Activated naive CD4-positive, alpha-beta T cell treated with anti-CD3 and anti-CD28 coated beads, Interleukin-2, amount 50 U/mL, for 16 hours (primary cell): ENCODE measurements at places on chromosomes 3 and 15.

- no peak for DNase-seq
These were observed at the start of gene LIPH for GRCh38 chr3:185552358-185552877. Gene LIPH (minus strand): TSS chr3:185552588. CDS start chr3:185552471, 117 bp downstream.

- DNase-seq, result no peak
These were observed 5.5 kb downstream of the SMAD6 start for GRCh38 chr15:66707310-66708082.

DNA sequence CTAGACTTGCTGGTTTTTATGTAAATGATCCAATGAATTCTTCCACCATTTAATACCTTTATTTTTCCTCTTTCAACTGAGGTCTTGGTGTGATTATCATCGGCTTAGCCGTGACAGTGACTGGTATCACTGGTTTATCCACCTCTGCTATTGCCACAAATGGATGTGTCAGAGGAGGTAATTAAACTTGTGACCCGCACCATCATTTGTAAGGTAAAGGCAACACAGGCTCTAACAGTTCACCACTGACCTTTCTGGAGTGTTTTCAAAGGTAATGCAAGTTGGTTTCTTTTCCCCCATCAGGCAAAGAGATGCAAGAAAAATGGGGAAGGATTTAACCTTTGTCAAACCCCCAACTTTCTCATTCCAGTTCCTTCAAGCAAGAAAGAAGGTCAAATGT, 19.7 kb downstream of the SLC12A1 start:
- no peak for DNase-seq

- DNase-seq, result no peak
These were observed 39.3 kb downstream of the ADCY5 start for GRCh38 chr3:123409443-123410148.

GRCh38 chr3:122364490-122364889, 18.5 kb downstream of the MIX23 start:
- DNase-seq, result no peak

- DNase-seq, result no peak
These were observed 44.4 kb downstream of the SRPRB start for GRCh38 chr3:133850034-133850433.

DNA sequence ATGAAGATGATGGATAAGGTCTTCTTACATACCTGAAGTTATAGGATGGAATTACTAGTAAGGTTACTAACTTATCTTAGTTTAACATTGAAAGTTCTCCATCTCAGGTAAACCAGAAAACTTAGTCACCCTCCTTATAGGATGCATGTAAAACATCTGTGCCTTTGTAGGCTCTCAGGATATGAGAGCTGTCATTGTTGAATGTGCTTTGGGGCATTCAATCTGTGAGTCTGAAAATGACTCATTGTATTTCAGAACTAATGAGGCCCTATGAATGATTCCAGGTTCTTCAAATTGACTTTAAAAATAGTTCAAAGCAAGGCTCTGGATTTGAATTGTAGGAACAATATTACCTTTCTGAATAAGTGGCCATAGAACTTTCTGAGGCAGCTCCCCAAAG, 237.7 kb upstream of the AZI2 start:
- DNase-seq, result no peak

DNA sequence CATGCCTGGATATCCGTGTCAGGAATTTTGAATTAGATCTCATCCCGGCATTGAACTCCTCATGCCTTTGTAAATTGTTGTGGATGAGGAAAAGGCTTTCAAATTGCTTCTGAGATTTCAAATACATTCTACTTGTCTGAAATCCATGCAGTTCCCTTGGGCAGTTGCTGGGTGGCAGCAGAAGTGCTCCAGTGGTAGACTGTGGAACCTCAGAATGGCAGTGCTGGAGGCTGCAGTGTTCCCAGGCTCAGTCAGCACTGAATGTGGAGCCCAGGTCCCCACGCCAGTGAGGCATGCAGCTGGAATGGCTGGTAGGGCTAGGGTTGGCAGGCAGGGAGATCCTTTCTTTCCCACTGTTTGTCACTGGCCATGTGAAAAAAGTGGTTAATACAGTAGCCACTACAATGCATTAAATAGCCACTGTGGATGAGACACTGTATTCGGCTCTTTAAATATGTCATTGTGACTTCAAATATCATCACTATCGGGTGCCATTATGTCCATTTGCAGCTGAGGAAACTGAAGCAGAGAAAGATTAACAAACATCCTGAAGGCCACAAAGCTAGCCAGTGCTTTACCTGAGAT, 98.6 kb downstream of the TPRG1 start:
- peak; percentile 38 for DNase-seq

- DNase-seq, result no peak
These were observed 217.7 kb upstream of the CGNL1 start for GRCh38 chr15:57158589-57158988.

DNA sequence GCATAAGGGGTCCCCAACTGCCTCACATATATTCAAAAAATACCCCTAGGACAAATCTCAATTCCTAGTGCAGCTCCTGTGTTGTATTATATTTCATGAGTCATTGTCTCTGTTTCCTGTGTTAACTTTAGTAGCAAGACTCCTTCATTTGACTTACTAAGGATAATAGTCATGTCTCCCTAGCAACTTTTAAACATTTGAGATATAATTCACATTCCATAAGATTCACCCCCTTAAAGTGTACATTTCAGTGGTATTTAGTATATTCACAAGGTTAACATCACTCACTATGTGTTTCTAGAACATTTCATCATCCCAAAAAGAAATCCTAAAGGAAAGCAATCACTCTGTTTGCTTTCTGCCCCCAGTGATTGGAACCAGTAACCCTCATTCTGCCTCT, 121.3 kb upstream of the WNT7A start:
- no peak for DNase-seq

GRCh38 chr3:52983828-52984227, 62.0 kb downstream of the SFMBT1 start:
- DNase-seq, result no peak

DNA sequence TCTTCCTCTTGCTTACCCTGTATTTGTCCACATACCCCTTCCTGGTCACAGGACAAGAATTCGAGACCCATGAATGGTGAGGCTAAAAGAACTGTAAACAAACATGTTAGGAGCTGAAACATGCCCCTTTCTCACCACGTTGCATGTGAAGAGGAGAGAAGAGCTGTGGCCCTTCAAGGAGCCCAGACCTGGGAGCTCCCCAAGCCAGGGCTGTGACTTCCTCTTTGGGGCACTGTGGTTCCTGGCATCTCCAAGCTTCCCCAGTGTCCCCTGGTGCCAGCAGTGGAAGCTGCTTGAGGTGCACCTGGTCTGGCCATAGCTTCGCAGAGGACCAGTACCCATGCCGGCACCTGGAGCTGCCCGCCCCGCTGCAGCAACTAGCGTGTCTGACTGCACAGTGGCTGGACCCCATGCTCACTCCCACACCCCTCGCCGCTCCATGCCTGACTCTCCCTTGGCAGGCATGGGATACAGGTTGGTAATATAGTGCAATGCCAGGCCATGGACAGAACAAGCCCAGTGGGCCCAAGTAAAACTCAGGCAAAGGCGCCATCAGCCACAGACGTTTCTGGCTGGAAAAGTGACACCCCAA, 9.9 kb downstream of the SPCS1 start:
- no peak for DNase-seq

- no peak for DNase-seq
These were observed 170.6 kb upstream of the BHLHE40 start for GRCh38 chr3:4808637-4809036.

- no peak for DNase-seq
These were observed 5.8 kb downstream of the ISLR start for GRCh38 chr15:74179101-74179841.

GRCh38 chr15:66775127-66776105, 73.4 kb downstream of the SMAD6 start:
- no peak for DNase-seq

DNA sequence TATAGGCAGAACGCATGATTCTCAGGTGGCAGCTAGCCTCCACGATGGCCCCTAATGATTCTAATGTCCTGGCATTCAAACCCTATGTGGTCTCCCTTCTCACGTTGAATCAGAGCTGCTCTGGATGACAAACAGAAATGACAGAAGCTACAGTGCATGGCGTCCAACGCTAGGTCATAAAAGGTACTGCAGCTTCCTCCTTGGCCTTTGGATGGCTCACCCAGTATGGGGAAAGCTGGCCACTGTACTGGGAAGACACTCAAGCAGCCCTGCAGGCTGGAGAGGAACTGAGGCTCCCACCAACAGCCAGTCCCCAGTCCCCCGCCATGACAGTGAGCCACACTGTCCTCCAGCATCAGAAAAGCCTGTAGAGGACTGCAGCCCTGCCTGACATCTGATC, 286.3 kb downstream of the FAM43A start:
- DNase-seq, result no peak

DNA sequence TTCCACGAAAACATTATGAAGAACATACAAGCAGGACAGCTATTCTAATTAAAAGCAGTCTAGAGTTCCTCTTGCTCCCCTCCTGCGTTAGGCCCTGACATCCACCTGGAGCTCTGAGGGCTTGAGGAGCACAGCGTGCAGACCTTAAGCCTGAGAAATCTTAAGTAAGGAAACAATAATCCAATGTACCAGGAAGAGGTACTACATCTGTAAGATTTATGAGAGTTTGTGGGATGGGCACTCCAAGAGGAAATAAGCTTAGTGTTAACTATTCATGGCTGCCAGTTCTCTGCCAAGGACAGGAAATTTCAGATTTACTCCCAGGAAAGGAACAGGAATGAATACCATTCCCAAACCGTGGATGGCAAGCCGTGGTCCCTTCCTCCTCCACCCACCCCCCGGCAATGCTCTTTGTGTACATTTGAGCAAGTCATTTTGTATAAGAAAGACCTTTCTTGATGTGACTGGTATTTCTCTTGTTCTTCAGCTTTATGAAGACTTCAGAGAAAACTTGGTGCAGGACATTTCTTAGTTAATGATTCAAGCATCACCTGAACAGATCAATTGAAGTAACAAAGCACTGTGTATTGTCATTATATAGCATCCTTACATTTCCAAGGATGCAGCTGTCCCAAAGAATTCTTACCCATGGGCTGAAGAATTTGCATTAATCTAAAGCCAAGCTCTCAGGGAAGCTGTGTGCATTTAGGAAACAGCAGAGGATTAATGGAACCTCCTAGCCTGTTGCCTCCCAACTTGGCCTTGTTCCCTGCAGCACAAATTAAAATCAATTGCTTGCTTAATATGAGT, 28.8 kb upstream of the VILL start:
- DNase-seq, result no peak

- no peak for DNase-seq
These were observed 438.9 kb upstream of the ARRDC4 start for GRCh38 chr15:97521381-97522285.

DNA sequence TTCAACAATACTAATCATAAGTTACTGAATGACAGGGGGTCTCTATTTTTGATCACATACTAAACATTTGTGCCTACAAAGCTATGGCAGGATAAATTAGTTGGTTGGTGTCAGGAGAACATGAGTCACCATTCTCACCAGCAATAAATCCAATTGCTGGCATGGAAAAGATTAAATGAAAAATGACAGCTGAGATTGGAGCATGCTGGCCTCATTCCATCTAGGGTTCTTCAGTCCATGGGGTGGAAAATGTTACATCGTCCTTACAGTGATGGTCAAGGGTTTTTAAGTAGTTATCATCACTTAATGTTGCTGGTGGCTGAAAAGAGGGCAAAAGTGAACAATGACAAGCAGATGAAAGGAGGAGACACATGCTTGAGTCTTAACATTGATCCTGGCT, 180.1 kb upstream of the BCL6 start:
- DNase-seq, result no peak

GRCh38 chr15:64847876-64848716, 6.4 kb downstream of the PLEKHO2 start:
- no peak for DNase-seq

- no peak for DNase-seq
These were observed 9.9 kb downstream of the GTPBP8 start for GRCh38 chr3:113000691-113001090.

GRCh38 chr3:57555738-57556458, at the start of gene PDE12:
Gene PDE12 (plus strand): TSS chr3:57556274. CDS start chr3:57556380, 106 bp downstream.
- DNase-seq, result peak; percentile 83

DNA sequence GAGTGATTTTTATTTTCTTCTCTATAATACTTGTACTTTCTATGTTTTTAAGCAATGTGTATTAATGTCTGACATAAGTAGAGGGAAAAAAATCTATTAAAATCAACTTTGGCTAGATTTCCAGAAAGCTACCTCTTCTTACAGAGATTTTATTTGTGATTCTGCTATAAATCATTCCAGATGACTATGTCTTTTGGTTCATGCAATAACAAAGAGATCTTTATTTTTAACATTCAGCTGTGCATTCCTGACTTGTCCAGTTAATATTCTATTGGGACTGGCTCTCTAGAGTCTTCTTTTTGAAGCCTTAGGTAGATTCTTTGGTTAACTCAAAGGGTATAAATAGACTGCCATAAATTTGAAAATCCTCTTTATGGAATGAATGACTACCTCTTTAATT, 74.3 kb upstream of the ARPP21 start:
- DNase-seq, result no peak

DNA sequence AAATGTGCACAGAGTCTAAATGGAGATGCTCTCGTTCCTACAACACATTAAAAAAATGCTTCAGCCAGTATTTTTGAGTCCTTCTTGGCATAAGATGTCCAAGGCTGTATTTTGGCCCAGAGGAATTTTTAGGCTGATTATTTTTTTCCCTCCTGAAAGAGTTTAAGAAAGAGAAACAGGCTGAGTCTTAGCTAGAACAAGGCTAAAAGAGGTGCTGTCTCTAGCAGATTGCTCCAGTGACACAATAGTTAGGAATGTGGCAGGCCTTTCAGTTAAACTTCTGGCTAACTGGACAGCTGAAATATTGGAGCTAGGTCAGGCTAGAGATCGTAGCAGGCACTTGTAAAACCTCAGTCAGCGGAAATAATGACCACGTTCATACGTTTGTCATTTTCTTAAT, 271.4 kb upstream of the RARB start:
- DNase-seq, result no peak

- no peak for DNase-seq
These were observed 3.2 kb downstream of the ZIC1 start for GRCh38 chr3:147412261-147412916.

- no peak for DNase-seq
These were observed 34.7 kb downstream of the CEP19 start for GRCh38 chr3:196677353-196677752.

DNA sequence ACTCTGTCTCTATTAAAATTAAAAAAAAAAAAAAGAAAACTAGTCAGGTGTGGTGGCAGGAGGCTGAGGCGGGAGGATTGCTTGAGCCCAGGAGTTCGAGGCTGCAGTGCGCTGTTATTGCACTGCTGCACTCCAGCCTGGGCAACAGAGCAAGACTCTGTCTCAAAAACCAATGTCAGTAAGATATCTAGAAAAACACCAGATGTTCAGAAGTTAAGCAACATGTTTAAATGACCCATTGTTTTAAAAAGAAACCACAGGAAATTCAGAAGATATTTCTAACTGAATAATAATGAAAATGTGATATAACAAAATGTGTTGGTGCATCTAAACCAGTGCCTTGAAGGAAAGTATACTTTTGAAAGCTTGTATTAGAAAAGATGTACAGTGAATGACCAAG, 203.4 kb upstream of the CGNL1 start:
- DNase-seq, result no peak

GRCh38 chr3:158731486-158731885, 771 bp downstream of the RARRES1 start:
- no peak for DNase-seq

GRCh38 chr3:30294241-30294667, 312.1 kb upstream of the TGFBR2 start:
- no peak for DNase-seq
